ENCODE measurements at places on chromosomes 3 and 15.

- no peak for DNase-seq
Observed at GRCh38 chr3:105465251-105465853, 98.6 kb downstream of the ALCAM start.

GRCh38 chr15:46278486-46279090 is 643.8 kb downstream of the SQOR start:
- DNase-seq, result no peak

- no peak for DNase-seq
Observed at GRCh38 chr15:41847981-41848380, 9.3 kb downstream of the PLA2G4B start.

DNA sequence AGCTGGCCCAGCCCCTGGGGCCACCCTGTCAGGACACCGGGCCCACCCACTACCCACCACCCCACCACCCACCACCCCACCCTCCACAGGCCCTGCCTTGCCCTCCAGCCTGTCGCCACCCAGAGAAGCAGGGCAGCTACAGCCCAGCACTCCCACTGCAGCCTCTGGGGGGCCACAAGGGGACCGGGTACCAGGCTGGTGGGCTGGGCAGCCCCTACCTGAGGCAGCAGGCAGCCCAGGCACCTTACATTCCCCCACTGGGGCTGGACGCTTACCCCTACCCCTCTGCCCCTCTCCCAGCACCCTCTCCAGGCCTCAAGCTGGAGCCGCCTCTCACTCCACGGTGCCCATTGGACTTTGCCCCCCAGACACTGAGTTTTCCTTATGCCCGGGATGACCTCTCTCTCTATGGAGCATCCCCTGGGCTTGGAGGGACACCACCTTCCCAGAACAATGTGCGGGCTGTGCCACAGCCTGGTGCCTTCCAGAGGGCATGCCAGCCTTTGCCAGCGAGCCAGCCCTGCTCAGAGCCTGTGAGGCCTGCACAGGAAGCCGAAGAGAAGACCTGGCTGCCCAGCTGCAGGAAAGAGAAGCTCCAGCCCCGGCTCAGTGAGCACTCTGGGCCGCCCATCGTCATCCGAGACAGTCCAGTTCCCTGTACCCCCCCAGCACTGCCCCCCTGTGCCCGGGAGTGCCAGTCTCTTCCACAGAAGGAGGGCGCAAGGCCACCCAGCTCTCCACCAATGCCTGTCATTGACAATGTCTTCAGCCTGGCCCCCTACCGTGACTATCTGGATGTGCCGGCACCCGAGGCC is 5.3 kb downstream of the C15orf39 start:
- DNase-seq, result no peak

DNA sequence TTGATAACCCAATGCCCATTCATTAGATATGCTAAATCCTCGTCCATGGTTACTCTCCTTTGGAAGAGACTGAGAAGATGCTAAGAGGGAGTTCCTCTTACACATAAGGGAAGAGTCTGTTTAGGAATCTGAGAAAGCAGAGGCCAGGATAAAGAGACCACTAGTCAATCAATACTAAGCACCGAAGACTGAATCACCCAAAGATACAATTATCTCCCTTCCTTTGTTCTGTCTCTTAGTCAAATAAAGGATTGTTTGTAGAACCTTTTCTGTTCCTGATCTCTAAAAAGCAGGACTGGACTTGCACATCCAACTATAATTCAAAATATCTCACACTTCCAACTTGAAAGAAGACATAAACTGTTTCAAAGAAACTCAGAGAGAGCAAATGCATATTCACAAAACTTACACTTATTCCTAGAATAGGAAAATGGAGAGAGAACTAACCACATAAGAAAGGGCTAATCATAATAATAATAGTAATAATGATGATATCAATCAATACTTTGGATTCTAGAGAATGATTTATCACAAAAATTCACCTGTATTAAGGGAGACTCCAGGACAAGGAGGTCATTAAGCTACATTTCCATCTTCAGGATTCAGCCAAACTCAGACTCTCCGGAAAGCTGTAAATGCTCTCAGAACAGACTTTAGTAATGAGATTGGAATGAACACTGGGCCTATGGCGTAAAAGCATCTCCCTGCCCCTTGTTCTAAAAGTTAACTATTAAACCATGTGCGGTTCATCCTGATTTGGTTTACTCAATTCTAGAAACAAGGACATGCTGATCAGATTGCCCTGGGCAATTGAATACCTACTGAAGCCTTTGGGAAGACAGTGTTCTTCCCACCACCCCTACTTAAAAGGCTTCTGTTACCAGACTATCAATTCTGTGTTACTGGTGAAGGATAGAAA is 401.5 kb downstream of the ZBTB20 start:
- no peak for DNase-seq

- no peak for DNase-seq
Observed at GRCh38 chr3:17287006-17287689, 402.4 kb downstream of the PLCL2 start.

- no peak for DNase-seq
Observed at GRCh38 chr3:126316031-126316461, 41.2 kb downstream of the KLF15 start.

GRCh38 chr15:74454764-74455500 is 6.0 kb downstream of the UBL7 start:
- DNase-seq, result no peak

DNA sequence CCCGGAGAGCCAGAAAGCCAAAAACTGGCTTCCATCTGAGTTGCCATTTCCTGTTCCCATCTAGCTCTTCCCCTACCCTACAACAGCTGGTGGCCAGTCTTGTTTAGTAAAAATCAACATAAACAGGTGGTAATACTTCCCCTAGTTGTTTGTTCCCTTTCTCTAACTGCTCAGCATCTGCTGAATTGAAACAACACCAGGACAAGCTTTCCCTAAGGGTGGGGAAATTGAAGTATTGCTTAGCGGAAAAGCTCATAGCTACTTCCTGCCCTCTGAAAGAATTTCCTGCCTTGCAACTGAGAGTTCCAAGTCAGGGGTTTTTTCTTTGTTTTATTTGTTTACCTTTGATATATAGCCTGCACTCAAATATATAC is 66.8 kb downstream of the HMG20A start:
- no peak for DNase-seq

- DNase-seq, result no peak
Observed at GRCh38 chr3:150414258-150414657, 6.2 kb downstream of the TSC22D2 start.

DNA sequence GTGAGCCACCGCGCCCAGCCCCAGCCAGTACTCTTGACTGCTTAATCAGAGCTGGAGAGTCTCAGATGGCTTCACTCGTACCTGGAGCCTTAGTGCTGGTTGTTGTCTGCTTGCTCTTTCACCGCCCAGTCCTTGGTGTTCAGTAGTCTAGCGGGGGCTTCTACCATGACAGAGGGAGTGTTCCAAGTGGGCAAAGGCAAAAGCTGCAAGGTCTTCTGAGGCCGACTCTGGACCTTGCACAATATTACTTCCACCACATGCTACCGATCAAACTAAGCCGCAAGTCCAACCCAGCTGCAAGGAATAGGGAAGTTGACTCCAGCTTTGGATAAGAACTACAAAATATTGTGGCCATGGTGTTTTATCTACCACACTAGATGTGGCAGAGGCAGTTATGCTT is 6.6 kb downstream of the PARL start:
- DNase-seq, result no peak

GRCh38 chr15:101242160-101242998 is 9.5 kb downstream of the CHSY1 start:
- DNase-seq, result no peak

GRCh38 chr15:74403991-74404563 is 29.7 kb downstream of the SEMA7A start:
- DNase-seq, result no peak

DNA sequence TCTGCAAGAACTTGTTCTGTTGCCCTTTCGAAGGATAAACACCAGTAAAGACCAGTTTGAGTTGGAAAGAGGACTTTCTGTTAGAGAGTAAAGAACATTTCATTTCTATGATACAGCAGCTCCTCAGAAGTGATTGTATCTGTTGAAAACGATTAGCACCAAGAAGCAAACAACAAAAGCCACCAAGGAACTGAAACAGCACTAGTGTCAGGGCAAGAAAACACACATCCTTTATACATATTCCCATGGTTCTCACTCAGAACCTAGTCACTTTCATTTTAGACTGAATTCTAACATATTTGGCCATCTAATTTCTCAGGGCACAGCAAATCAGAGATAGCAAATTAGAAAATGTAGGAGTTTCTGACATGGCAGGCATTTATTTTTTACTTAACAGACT is 116.1 kb downstream of the ATP1B3 start:
- no peak for DNase-seq

DNA sequence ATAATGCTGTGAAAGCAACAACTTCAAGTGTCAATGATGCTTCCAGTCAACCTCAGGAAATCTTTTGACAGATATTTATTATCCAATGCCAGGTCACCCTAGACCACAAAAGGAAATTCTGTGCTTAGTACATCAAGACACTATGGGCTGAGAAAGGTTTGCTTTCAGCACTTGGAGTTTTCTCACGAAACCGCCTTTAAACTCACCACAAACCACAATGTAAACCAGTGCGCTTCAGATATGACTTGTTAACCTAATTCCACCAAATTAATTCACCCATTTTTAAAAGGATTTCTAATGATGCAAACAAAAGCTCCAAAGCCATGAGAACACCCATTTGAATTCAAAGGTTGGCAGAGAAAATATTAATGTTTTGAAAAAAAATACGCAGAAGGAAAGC is 292.9 kb upstream of the NR2F2 start:
- no peak for DNase-seq

- peak; percentile 36 for DNase-seq
Observed at GRCh38 chr15:45205192-45205591, 17.4 kb upstream of the SHF start.

DNA sequence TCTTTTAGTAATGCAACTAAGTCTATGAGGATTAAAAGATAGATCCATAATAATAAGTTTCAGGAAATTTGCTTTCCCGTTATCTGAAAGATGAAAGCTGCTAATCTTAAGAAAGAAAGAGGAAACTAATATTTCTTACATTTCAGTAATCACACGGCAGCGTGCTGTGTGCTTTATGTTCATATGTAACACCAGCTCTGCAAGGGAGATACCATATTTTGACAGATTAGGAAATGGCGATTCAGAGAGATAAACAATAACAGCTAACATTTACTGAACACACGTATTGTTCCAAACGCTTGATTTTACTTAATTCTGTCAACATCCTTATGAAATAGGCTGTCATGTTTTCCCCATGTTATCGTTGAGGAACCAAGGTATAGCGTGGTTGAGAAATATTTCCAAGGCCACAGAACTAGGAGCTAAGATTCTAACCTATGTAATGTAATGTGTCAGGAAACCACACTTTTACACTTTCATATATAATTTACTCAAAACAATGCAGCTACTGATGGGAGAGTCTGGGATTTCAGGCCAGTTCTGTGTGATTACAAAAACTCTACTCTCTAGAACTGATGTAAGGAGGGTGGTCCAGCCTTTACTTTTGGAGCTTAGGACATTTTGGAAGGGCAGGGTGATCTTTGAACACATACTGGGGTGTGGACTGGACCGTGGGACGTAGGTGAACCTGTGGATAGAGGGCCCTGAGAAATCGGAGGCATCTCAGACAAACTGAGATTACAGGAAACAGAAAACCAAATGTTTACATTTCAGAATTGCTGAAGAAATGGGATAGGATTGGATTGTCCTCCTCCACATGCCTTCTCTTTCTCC is 100.6 kb downstream of the IL1RAP start:
- no peak for DNase-seq

- DNase-seq, result no peak
Observed at GRCh38 chr3:98612587-98612986, 19.2 kb upstream of the CPOX start.

DNA sequence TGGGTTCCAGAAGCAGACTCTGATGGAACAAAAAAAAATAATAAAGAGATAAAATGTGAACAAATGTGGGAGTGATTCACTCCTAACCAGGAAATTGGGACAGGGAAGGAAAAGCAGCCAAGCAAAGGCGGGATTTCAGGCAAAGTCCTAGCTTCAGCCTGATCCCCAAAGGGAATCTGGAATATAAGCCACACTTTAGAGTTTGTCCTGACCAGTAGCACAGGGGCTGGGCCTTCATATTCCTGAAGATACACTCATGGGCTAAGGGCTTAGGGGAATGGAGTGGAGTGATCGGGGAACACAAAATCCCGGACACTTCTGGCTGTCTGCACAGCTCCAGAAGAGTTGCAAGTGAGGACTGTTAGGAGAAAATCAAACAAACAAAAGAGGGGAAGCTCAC is 135.0 kb upstream of the COL8A1 start:
- DNase-seq, result no peak

DNA sequence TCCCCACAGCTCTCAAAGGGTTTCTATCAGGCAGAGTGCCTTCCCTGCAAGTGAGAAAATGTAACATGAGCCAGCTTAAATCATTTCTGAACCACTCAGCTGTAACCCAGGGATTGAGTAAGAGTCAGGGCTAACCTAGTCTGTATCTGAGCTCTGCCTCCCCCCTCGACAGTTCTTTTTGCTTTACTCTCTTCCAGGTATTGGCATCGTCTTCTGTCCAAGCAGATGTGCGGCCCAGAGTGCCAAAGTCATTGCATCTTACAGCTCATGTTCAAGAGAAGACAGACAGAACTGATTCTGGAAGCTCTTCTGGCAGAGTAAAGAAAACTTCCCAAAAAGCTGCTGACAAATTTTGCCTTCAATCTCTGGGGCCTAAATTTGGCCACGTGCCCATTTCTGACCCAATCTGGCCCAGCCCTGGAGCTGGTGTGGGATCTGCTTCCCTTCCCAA is 74.8 kb downstream of the ABHD5 start:
- no peak for DNase-seq

DNA sequence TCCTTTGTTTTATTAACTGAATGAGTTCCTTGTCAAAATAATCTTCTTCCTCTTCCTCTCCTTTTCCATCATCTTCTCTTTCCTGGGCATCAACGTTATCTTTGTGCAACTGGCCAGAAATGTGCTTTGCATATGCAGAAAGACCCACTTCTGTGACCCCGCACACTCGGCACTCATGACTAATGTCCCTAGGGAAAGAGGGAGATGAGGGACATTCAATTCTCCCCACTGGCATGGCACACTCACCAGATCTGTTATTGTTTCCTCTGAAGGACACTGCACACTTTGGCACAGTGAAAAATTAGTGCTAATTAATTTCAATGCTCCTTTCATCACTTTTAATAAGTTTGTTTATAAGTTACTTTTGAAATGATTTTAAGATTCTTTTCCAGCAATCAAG is 34.0 kb downstream of the ZNF106 start:
- DNase-seq, result no peak

- no peak for DNase-seq
Observed at GRCh38 chr15:68292157-68292781, 14.7 kb downstream of the FEM1B start.

GRCh38 chr3:97823046-97824004 is 1.5 kb downstream of the CRYBG3 start:
- DNase-seq, result no peak

Measured in prostate gland (tissue), 2 donors.